ENCODE measurements at places on chromosomes 3 and 15.

- DNase-seq: no peak
Measured at GRCh38 chr3:183506674-183507320, 48.7 kb downstream of the KLHL6 start.

DNA sequence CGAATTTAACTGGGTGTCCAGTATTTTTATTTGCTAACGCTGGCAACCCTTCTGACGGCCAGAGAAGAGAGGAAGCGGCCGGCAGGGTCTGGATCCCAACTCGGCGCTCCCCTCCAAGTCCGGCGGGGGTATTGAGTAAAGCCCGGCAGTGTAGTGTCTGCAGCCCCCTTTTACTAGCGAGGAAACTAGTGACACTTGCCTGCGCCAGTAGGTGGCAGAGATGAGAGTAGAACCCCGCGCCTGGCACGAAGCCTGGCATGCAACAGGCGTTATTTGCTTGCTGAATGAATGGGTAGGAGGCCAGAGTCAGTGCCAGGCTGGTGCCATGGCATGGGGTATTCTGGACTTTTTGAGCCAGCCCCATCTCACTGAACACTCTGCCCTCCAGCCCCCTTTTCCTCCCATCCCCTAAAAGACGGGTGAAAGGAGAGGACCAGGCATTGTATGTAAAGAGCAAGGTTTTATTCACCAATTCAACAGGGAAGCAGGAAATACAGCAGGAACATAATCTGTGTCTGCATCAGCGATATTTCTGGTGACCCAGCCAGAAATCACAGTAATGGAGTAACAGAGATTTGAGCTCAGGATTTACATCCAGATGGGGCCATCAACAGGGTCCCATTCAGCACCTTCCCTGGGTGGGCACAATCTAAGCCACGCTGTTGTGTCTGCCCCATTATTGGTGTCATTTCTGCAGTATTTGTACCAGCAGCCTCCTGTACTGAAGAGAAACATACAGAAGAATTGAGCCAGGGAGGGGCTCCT lies 788 bp upstream of the WDR73 start:
- peak; percentile 78 for DNase-seq

- DNase-seq: no peak
Measured at GRCh38 chr15:66099950-66100671, 153.4 kb downstream of the MEGF11 start.

- no peak for DNase-seq
Measured at GRCh38 chr3:104903064-104903463, 463.6 kb upstream of the ALCAM start.

DNA sequence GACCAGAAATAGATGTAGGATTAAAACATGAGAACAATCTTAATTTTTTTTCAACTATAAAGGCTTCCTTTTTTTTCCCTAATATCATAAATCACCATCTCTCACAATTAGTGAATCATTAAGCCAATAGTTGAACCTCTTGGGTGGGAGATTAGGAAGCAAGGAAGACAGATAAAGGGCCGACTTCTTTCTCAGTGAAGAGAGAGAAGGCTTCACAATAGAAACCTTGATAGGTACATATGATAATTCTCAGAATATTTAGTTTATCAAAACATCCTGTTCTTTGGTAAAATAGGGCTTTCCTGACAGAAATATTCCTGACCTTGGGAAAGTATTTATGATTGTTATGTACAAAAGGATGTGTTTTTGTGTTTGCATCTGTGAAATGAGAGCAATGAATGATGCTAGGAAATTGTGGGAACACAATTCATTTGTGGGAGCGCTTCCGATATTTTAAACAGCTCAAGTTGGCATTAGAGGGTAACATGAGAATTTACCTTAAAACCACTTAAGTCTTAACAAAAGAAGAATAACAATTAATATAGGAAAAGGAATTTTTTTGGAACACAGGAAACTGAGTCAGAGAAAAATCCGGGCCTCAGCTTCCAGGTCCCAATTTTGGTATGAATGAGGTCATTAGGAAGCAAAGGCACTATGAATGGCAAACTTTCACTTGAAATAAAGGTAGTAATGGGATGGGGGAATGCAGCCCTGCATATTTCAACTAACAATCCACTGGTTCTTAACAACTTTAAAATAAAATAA lies 263.2 kb upstream of the TGFBR2 start:
- no peak for DNase-seq

GRCh38 chr15:82849556-82850512 lies 40.4 kb downstream of the WHAMM start:
- peak; percentile 35 for DNase-seq

- no peak for DNase-seq
Measured at GRCh38 chr3:155076888-155077287, 3.2 kb upstream of the MME start.

- no peak for DNase-seq
Measured at GRCh38 chr3:38731522-38731921, 82.0 kb upstream of the SCN5A start.

DNA sequence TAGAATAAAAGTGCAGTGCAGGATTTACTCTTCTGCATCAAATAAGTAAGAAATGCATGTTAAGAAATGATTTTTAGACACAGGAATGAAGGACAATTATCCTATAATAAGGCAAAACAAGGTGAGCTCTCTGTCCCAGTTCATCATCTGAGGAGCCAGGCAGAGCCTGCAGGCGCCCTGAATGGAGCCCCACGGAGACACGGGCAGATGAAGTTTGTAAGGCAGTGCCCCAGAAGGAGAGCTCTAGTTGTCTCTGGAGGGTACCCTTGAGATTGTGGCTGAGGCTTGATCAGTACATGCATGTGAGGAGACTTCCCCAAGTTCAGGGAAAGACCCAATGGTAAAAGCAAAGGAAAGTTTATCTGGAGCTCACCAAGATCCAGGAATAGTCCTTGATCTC lies 50.3 kb downstream of the ATP10A start:
- no peak for DNase-seq

- DNase-seq: peak; percentile 18
Measured at GRCh38 chr3:112043621-112044201, 9.2 kb downstream of the TMPRSS7 start.

DNA sequence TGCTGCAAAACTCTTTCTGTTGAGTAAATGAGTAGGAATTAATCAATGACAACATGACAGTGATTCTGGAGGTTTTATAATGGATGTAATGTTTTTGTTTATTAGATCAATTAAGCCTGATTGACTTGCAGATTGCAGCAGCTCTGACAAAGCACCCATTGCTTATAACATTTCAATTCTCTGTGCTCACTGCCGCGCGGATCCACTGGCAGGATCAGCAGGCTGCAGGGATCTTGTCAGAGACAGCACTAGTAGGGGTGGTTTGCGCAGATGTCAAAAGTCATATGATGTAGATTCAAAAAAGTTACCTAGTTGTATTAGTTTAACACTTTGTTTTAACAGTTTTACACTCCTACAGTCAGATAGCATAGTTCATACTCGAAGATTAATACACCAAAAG lies 93.4 kb downstream of the MBNL1 start:
- no peak for DNase-seq

- DNase-seq: no peak
Measured at GRCh38 chr3:119723022-119723421, 20.2 kb downstream of the CFAP91 start.

GRCh38 chr15:82051664-82052063 lies 5.8 kb upstream of the MEX3B start:
- DNase-seq: no peak

DNA sequence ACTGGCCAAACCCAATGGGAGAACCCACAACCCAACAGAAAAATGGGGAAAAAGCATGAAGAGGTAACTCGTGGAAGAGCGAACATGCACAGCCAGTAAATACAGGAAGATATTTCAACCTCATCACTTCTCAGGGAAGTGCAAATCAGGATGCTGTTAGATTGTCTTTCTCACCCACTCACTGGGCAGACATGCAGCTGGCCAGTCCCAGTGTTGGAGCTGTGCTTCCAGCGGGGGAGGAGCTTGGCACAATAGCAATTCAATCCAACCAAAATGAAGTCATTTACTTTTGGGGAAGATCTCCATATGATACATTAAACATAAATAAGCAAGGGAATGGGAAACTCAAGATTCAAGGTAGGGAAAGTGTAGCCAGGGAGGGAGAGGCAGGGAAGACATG lies 12.1 kb downstream of the WNT7A start:
- DNase-seq: no peak

- DNase-seq: no peak
Measured at GRCh38 chr3:188037965-188038581, 115.9 kb upstream of the LPP start.

- peak; percentile 4 for DNase-seq
Measured at GRCh38 chr15:72784456-72784876, 908 bp upstream of the ADPGK start.

GRCh38 chr15:84142888-84143337 lies 92.7 kb upstream of the GOLGA6L4 start:
- DNase-seq: peak; percentile 61

DNA sequence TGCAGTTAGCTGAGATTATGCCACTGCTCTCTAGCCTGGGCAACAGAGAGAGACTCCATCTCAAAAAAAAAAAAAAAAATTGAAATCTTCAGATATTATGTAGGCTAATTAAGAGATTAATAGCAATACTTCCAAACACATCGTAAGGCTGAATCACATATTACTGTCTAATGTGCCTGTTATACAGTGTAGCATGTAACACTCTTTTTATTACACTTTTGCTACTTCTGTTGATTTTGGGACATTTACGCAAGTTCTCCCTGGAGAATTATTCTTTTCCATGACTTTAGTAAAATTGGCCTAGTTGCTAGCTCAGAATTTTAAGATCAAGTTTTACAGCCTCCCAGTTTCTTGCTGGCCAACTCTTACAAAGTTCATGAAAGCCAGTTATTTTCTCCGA lies 605.2 kb downstream of the NAALADL2 start:
- no peak for DNase-seq

- no peak for DNase-seq
Measured at GRCh38 chr3:30914696-30915095, 20.2 kb upstream of the GADL1 start.

Measured in stimulated activated CD4-positive, alpha-beta T cell treated with anti-CD3 and anti-CD28 coated beads, Interleukin-4, amount 100 ng/mL, for 1 hour (primary cell).